GM03348 (cell line): ENCODE measurements at places on chromosomes 5 and 9.
A peak's percentile ranks its signal among the peaks of the same experiment; 100 is the strongest.

DNA sequence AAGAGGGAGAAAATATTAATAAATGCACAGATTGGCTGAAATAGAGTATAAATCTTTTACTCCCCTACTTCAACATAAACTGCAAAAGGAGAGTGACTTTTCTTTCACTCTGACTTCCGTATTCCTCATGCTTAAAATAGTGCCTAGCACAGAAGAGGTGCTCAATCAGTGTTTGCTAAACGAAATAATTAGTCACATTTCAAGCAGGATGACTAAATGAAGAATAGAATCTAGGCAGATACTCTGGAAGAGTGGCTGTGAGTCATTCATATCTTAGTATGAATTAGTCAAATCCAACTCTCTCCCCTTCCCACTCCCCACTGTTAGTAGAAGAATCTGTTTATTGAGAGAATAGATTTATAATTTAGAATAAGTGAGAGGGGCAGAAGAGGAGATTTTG lies 4.8 kb downstream of the CD274 start:
- peak; percentile 45 for DNase-seq

DNA sequence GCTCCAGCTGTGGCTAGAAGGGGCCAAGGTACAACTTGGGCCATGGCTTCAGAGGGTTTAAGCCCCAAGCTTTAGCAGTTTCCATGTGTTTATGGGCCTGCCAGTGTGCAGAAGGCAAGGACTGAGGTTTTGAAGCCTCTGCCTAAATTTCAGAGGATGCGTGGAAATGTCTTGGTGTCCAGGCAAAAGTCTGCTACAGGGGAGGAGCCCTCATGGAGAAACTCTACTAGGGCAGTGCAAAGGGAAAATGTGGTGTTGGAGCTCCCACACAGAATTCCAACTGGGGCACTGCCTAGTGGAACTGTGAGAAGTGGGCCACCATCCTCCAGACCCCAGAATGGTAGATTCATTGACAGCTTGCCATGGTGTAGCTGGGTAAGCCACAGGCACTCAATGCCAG lies 527.2 kb upstream of the RORB start:
- DNase-seq: no peak

GRCh38 chr9:35659340-35659739 lies 1.2 kb downstream of the CCDC107 start:
- DNase-seq: peak; percentile 53

DNA sequence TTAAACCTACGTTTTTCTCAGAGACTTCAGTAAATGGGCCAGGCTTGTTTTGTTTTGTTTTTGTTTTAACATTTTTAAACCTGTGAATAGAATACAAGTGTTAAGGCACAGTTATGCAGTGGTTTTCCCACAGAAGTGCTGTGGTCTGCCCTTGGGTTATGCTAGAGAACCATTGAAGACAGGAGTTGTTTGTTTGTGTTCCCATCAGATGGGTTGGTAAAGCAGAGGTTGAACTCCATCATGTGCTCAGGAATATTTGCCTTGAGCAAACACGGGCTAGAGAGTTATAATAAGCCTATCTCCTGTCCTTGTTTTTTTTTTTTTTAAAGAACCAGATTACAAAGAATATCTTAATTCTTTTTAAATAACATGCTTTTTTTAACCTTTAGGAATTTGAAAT lies 28.5 kb downstream of the RHOBTB3 start:
- peak; percentile 39 for DNase-seq

DNA sequence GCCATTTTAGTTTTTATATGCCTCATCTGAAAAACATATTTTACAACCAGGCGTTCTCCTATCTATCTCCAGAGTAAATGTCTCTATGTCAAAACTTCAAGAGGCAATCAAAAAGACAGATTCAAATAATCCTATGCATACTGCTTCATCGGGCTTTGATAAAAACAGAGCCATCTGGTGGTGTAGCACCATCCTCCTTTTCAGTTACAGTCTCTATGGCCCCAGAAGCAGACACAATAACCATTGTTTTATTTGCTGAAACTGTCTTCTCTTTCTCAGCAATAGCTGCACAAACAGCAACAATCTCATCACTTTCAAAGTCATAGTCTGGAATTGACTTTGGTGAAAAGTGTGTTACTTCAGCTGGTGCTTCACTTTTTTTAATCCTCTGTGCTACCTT lies 36.3 kb downstream of the PTGER4 start:
- DNase-seq: no peak

- no peak for DNase-seq
Observed at GRCh38 chr9:107960916-107961315, 471.3 kb upstream of the KLF4 start.

GRCh38 chr5:139648205-139649081 lies at the start of gene CXXC5:
Gene CXXC5, plus strand, starts transcription at chr5:139648349. Its CDS starts 32,175 bp downstream, at chr5:139680524.
- peak; percentile 96 for DNase-seq

DNA sequence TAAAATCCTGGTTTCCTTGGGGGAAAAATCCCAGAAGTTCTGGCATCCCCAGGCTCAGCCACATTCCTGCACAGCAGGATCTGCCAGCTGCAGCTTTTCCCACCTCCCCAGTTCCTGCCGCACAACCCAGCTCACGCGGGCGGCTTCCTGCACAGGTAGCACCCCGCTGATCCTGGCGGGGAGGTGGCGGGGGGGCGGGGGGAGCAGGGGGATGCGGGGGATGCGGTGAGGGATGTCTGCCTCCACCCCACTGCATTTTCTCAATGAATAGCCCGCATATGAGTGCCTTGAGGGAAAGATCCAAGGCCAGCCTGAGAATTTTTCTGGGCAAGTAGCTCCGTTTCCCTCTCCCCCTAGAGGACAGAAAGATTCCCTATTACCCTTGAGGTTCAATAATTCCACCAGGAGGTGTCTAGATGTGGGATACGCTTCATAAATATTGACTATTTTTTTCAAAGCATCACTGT lies 21.1 kb downstream of the GFPT2 start:
- peak; percentile 65 for DNase-seq

- no peak for DNase-seq
Observed at GRCh38 chr5:122153774-122154173, 24.4 kb downstream of the ZNF474 start.

DNA sequence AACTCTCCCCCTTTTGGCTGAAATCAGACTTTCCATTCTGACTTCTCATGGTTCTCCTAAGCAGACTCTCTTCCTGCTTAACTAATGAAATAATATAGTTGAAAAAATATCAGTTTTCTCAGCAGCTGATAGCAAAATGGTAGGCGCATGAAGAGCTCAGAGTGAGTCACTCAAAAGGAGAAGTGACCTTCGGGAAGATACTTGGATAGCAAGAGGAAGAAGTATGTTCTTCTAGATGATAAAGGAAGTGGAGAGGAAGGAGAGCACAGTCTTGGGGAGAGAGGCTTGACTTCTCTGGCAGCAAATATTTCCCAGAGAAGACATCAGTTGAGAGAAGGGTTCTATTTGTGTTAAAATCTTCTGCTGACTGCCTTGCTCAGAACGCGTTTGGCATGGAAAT lies 101.5 kb downstream of the TAF11L14 start:
- no peak for DNase-seq

DNA sequence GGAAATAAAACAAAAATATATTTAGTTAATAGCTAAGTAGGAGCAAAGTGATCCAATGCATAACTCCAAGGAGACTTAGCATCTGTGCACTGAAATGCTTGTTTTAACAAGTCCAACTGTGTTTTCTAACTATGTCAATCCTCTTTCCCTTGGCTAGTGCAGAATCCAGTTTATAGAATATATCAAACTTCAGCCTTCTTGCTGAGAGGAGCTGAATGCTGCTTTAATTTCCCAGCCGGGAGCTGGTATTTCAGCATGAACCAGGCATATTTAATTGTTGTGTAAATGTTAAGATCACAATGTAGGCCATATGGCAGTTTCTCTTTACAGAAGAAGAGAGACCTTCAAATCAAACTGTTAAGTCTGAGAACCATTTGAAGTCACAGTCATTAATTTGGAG lies 411.7 kb downstream of the HCN1 start:
- DNase-seq: no peak

DNA sequence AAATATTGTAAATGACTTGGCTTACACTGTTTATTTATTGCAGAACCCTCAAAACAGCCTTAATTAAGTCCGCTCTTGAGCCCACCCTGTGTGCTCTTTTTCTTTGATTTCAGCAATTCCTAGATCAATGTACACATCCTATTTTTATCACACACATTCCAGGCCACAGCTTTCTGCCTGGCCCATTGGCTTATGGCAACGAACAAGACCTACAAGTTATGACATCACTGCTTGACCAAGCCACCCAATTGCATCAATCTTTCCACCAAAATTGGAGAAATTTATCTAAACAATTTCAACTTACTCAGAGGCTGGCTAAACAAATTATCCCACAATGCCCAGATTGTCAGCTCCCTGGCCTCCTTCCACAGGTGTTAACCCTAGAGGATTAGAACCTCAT lies 158.4 kb downstream of the CPLANE1 start:
- DNase-seq: no peak

- no peak for DNase-seq
Observed at GRCh38 chr5:58040044-58040443, 419.8 kb downstream of the PLK2 start.

GRCh38 chr5:91306497-91306896 lies 76.6 kb downstream of the ARRDC3 start:
- peak; percentile 14 for DNase-seq
